ENCODE measurements at places on chromosomes 1 and 21. TPM values are rescaled to one million over a fixed set of nuclear protein-coding genes. Genes with fewer than 3 reads are reported as not detected.

Gene EXO1
- total RNA-seq, result 1.2 TPM

Gene CDK18
- total RNA-seq, result 0.27 TPM

Gene C1QC
- total RNA-seq, result not detected

Gene RNU1-3
- total RNA-seq, result under 0.01 TPM

Gene MSTO1
- 30.5 TPM for total RNA-seq

Gene HP1BP3
- total RNA-seq, result 395 TPM

Gene ARHGAP29
- 32.5 TPM for total RNA-seq

Gene ANKRD34A
- total RNA-seq, result 0.99 TPM

Gene CTTNBP2NL
- 24.4 TPM for total RNA-seq

Gene DNTTIP2
- total RNA-seq, result 39.0 TPM

Gene MANEAL
- 0.65 TPM for total RNA-seq

- DNase-seq, result no peak
Measured at GRCh38 chr1:73218995-73219546, 936.7 kb upstream of the NEGR1 start.

GRCh38 chr1:99571092-99571734, 74.7 kb upstream of the PALMD start:
- no peak for DNase-seq

DNA sequence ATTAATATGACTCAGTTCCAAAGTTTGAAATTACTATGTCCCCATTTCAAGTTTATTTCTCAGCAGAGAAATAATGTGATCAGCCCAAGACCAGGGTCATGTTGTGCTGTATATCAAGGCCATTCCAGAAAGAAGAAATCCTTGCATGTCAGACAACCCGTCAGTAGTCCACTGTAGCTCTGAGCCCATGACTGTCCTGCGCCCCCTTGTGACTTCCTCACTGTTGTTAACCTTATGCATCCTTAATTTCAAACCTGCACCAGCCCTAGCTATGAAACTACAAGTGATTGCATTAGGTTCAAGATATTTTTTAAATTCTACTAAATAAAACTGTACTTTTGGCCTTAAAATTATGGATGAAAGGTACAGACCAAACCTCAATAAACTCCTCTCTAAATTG, 133.0 kb downstream of the LRRC7 start:
- peak; percentile 3 for DNase-seq

GRCh38 chr1:215607412-215607811, 40.3 kb downstream of the KCTD3 start:
- DNase-seq, result no peak

GRCh38 chr1:200922406-200922805, 27.7 kb downstream of the INAVA start:
- DNase-seq, result no peak

- no peak for DNase-seq
Measured at GRCh38 chr1:180588121-180588520, 29.4 kb downstream of the OVAAL start.

GRCh38 chr1:167819849-167820683, 93.9 kb downstream of the ADCY10 start:
- DNase-seq, result peak; percentile 96

DNA sequence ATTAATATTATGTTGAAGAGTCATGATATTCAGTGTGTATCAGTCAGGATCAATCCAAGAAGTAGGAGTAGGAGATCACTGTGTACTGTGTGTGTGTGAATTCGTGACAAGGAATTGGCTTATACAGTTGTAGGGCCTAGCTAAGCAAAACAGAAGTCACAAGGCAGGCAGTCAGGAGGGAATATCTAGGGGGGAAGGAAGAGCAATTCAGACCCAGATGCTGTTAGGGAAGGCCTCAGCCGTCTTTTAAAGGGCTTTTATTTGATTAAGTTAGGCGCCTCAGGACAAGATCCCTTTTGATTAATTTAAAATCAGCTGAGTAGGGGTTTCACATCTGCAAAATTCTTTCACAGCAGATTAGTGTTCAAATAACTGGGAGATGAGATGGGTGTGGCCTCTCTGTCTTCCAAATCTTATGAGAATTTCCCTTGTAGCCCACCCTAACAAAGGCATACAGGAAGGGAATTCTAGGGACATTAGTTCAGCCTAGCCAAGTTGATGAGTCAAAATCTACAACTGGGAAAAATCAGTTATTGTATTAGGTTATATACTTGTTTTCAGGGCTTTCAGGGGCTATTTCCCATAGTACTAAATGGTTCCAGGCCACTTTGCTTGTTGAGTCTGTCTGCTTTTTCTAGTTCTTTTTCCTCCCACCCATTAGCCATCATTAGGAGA, 47.4 kb downstream of the ALG6 start:
- no peak for DNase-seq

GRCh38 chr1:107529511-107530149, 388.8 kb downstream of the NTNG1 start:
- DNase-seq, result peak; percentile 61

DNA sequence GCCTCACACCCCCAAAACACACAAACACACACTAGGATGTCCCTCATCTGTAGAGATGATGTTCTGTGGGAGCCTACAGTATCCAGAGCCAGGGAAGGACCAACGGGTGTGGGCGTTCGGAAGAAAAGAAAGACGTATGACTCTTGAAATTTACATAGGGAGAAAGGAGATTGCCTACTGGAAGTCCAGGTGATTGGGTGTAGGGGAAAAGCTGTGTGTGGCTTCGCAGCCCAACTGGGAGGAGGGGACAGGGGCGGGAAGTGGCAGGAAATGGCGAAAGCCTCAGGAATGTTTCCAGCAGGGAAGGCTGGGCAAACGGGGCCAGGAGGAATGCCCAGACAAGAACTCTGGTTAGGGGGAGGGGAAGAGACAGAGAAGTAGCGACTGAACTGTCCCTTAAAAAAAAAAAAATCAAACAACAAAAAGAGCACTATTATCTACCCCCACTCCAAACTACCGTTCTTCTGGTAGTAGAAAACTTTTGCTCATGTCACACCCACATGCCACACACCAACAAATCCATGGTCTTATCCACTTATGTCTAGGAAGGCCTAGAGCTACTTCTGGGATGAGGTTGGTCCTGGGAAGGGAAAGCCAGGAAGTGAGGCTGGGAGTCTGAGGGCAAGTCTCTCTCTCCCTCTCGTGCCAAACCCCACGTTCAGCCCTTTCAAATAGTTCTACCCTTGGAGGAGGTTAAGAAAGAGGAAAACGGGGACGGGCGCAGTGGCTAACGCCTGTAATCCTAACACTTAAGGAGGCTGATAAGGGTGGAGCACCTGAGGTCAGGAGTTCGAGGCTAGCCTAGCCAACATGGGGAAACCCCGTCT, 1.8 kb upstream of the CKS1B start:
- DNase-seq, result peak; percentile 96

- DNase-seq, result peak; percentile 66
Measured at GRCh38 chr1:161986328-161986727, 37.3 kb downstream of the OLFML2B start.

GRCh38 chr1:207938016-207938415, 27.1 kb upstream of the CD34 start:
- peak; percentile 54 for DNase-seq

- no peak for DNase-seq
Measured at GRCh38 chr21:27248814-27249213, 281.9 kb upstream of the ADAMTS5 start.

DNA sequence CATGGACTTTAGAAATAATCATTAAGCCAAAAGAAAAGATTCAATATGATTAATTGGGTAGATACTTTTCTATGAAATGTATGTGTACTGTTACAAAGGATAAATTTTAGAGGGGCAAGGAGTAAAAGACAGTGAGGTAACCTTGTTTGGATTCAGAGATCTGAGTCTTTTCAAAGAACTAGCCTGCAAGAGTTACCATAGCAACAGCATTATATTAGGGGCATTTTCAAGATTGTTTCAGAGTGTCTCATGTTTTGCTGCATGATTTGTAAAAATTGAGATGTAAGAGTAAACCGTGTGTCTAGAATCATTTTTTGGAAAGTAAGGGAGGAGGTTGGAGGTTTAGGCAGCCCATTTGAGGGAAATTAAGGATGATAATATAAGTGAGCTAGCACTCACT, 70.6 kb upstream of the KIAA1614 start:
- peak; percentile 68 for DNase-seq

GRCh38 chr1:236853921-236854604, 59.0 kb downstream of the MTR start:
- peak; percentile 24 for DNase-seq

- no peak for DNase-seq
Measured at GRCh38 chr1:233064988-233065387, 114.6 kb downstream of the NTPCR start.

- peak; percentile 7 for DNase-seq
Measured at GRCh38 chr1:191695865-191696264, 462.4 kb upstream of the RGS18 start.

DNA sequence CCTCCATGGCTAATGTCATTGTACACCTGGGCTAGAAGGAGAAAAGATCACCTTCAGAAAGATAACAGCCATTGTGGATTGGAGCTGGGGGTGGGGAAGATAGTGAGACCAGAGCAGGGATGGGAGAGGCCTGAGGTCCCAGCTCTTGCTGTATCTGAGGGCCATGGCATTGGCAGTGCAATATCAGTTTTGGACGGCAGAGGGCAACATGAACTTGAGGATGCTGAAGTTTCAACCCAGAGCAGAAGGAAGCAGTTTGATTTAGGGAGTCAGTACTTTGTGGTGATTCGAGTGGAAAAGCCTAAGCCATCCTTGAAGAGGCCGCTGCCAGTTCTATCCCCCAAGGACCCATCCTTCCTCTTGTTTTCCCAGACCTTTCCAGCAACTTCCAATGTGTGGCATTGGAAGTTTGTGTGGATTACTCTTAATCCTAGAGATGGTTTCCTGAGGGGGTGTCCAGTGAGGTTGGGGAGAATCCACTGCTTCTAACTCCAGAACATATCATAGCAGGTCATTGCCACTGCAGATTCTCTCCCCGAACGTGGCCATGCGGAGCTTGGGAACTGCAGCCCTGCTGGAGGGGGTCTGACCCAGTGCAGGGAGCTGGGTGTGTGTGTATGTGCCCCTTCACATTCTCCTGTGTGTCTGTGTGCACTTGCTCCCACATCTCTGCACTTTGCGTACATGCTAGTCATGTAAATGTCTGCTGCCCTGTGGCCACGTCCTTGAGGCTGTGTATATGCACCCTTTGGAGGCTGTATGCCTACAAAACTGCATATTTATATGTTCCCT, 24.1 kb downstream of the SLC26A9 start:
- peak; percentile 91 for DNase-seq

- DNase-seq, result no peak
Measured at GRCh38 chr1:11132563-11133293, 33.1 kb upstream of the EXOSC10 start.

DNA sequence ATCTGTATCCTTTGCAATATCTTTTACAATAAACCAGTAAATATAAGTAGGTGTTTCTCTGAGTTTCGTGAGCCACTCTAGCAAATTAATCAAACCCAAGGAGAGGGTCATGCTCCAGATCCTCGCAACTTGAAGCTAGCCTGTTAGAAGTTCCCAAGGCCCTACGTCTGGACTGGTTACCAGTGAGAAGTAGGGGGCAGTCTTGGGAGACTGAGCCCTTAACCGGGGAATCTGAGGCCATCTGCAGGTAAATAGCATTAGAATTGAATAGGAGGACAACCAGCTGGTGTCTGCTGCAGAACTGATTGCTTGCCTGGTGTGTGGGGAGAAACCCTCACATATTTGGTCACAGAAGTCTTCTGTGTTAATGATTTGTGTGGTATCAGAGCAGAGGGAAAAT, 190.5 kb downstream of the RYR2 start:
- no peak for DNase-seq

- peak; percentile 4 for DNase-seq
Measured at GRCh38 chr1:66778266-66778665, 22.8 kb downstream of the INSL5 start.

DNA sequence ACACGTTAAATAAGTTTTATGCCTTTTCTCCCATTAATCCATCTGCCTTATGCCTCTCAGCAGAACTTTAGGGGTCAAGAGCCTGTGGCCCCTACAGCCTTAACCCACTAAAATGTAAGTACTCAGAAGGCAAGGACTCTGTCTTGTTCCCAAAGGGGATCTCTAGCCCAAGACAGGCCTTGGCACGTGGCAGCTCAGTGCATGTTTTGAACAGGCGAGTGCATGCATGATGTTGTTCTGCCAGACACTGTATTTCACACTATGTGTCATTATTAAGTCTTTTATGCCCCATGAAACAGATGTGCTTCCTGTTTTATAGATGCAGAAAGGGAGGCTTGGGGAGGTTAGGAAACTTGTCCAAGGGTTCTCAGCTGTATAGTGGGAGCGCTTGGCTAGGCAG, 102.8 kb downstream of the ETS2 start:
- no peak for DNase-seq

GRCh38 chr1:1157914-1158710, 15.6 kb upstream of the TTLL10 start:
- peak; percentile 8 for DNase-seq

- peak; percentile 88 for DNase-seq
Measured at GRCh38 chr1:32179443-32180185, at the start of gene TXLNA. Gene TXLNA (plus strand): TSS chr1:32179675. CDS start chr1:32180346, 671 bp downstream.

DNA sequence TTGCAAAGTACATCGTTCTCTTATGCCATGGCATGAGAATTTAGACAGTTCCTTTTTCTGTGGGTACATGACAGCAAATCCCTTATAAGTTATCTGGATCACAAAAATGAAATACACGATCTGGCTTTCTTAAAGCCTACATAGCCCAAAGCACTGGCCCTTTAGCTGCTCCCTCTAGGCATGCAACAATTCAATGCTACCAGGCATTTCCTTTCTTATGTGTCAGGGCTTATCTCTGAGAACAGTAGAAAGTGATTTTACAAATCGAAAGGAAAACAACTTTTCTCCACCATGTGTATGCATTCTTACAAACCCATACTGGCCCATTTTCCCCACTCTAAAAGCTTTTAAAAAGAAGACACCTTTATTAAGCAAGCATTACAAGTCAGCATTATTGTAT, 139.7 kb downstream of the GRIK1 start:
- peak; percentile 17 for DNase-seq

DNA sequence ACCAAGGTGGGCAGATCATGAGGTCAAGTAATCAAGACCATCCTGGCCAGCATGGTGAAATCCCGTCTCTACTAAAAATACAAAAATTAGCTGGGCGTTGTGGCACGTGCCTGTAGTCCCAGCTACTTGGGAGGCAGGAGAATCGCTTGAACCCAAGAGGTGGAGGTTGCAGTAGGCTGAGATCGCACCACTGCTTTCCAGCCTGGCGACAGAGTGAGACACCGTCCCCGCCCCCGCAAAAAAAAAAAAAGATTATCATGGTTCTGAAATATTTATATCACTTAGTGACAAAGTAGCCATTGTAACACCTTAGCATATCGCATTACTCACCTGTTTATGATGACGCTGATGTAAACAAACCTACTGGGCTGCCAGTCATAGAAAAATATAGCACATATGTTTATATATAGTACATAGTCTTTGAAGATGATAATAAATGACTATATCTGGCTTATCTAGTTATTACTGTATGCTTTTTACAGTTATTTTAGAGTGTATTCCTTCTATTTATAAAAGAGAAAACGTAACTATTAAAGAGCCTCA, 160.2 kb downstream of the NCAM2 start:
- no peak for DNase-seq
